ENCODE measurements at places on chromosomes 4 and X.

GRCh38 chrX:78659955-78660354, 827 bp upstream of the RTL3 start:
- DNase-seq, result no peak

GRCh38 chr4:56130606-56131155, 181.9 kb downstream of the CEP135 start:
- no peak for DNase-seq

GRCh38 chr4:6768539-6768905, 14.0 kb upstream of the KIAA0232 start:
- no peak for DNase-seq

GRCh38 chr4:169009286-169010124, 550 bp downstream of the CBR4 start:
- no peak for DNase-seq

DNA sequence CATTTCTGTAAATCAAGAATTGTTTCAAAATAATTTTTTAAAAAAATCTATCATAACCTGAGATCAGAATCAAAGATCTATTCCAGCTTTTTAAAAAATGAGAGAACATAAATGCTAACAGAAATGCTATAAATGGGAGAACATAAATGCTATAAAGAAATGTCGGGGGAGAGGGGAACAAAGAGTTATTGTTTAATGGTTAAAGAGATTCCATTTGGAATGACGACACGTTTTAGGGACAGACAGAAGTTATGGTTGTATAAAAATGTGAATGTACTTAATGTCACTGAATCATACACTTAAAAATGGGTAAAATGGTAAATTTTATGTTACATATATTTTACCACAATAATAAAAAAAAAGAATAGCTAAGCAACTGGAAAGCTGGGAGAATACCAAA, 127.1 kb downstream of the ATRX start:
- no peak for DNase-seq

GRCh38 chrX:21376636-21377035, 2.4 kb downstream of the CNKSR2 start:
- DNase-seq, result no peak

- no peak for DNase-seq
Measured at GRCh38 chr4:33494150-33494549, 2750.2 kb downstream of the ARAP2 start.

DNA sequence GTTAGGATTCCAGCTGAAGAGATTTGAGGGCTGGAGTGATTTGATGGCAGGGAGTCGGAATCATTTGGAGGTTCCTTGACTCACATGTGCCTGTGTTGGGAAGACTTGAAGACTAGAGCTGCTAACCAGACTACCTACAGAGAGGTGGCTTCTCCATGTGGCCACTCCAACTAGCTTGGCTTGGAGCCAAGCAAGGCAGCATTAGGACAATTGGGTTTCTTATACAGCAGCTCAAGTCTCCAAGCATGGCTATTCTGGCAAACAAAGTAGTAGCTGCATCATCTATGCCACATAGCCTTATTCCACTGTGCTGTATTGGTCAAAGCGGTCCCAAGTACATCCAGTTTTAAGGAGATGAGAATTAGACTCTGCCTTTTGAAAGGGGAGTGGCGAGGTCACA, 171.7 kb upstream of the SLC4A4 start:
- DNase-seq, result no peak

- DNase-seq, result peak; percentile 42
Measured at GRCh38 chr4:132396636-132397035, 752.5 kb upstream of the PCDH10 start.

DNA sequence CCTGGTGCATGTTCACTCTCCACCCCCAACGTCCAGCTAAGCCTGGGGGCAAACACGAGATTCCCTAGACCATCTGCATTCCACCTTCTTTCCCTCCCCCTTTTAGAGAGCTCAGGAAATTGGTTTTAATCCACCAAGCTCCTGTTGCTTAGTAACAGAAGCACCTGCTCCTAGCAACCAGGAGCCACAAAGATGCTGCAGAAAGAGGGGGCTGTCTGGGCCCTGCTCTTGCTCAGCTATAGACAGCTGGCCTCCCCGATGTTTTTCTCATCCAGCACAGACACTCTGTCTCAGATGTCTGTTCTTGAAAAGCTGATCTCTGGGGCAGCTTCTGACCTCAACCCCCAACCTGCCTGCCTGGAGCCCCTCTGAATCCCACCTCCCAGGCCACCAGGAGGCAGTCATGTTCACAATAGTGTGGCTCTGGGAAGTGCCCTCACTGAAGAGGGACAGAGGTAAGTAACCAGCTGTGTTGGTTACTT, 71.5 kb downstream of the SLC16A2 start:
- DNase-seq, result no peak

- peak; percentile 46 for DNase-seq
Measured at GRCh38 chr4:182604953-182605352, 312.2 kb downstream of the DCTD start.
